Stimulated activated CD8-positive, alpha-beta memory T cell treated with anti-CD3 and anti-CD28 coated beads, Interleukin-4, amount 100 ng/mL, for 24 hours (primary cell): ENCODE measurements at places on chromosomes 11 and 22.

DNA sequence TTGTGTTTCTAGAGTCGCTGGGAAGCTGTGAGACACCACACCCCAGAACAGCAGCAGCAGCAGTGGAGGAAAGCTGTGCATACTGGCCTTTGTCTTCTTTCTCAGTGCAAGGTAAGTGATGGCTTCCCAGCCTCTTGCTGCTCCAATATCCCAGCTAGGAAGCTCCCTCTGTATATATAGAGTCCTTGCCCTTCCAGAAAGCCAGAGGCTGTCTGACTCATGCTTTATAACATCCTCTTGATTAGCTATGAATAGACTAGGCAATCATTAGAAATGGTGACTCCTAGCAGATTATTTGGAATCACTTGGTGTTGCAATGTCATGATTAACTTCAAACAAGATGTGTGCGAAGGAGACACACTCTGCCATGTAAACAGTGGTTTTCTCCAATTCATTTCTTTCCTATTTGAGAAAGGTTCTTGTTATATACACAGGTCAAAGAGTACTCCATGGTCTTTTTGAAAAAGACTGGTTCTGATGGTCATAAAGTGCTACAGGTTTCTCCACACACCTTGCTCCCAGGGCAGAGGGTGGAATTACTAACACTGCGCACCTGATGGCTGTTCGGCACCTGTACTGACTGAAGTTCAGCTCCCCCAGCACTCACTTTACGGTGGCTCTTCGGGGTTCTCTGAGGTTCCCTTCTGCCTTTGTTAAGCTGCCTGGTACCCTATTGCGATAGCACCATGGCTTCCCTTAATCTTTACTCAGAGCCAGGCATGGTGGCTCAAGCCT, at the start of gene MMP1:
Gene MMP1 (minus strand): TSS at position 149 of the 735 bp plus-strand sequence. CDS start 68 bp downstream, at position 81.
- no peak for DNase-seq

- DNase-seq, result no peak
Observed at GRCh38 chr11:45273509-45273908, 12.6 kb downstream of the SYT13 start.

DNA sequence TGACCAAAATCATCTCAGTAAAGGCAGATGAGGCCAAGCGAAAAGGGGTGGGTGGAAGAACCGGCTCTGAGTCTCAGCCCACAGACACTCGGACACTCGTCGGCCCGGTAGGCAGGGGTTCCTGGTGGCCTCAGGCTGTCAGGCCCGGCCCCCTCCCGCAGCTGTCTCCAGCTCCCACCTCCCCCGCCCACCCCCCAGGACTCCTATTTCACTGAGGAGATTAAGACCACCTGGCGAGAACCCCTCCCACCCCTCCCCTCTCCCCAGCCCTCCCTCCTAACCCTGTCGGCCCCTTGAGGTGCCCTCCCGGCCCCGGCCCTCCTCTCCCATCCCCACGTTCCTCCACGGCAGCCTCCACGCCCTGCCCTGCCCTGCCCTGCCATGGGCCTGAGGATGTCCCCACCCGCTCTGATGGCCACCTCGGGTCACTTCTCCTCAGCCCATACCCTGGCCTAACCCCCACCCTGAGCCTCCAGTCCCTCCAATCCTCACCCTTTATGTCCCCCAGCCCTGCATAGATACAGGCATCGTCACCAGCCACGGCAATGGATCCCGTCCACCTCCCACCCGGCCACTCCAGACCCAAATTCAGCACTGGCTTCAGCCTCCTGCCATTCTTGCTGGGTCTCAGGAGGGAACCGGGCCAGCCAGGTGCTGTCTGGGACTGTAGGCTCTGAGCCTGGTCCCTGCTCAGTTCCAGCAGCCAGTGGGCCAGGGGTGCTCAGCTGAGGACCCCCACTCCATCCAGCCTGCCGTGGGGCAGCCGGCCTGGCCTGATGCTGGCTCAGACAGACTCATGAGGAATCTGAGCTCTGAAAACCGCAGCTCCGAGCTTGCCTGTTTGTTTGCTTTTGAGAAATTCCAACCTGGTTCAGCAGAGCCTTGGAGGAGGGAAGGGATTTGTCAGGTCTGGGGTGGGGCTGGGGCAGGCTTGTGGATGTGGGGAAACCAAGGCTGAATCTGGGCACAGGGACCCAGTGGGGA, 9.8 kb upstream of the TBX1 start:
- no peak for DNase-seq

DNA sequence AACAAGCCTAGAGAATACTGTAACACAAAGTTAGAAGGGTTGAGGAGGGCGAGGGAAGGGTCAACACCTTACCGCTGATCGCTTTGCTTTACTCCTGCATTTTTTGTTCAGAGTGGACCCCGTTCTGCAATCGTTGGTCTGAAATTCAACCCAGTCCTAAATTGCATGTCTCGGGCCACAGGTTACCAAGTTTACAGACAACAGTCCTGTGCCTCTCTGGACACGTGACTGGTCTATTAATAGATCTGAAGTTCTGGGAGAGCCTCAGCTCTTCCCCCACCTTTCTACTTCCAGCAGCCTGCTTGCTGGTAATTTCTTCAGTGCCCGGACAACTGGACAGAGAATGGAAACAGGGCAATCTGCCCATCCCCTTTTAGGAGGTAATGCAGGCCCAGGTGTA, 74.2 kb downstream of the STIM1 start:
- no peak for DNase-seq

- no peak for DNase-seq
Observed at GRCh38 chr11:129861702-129862522, 33.5 kb downstream of the NFRKB start.

DNA sequence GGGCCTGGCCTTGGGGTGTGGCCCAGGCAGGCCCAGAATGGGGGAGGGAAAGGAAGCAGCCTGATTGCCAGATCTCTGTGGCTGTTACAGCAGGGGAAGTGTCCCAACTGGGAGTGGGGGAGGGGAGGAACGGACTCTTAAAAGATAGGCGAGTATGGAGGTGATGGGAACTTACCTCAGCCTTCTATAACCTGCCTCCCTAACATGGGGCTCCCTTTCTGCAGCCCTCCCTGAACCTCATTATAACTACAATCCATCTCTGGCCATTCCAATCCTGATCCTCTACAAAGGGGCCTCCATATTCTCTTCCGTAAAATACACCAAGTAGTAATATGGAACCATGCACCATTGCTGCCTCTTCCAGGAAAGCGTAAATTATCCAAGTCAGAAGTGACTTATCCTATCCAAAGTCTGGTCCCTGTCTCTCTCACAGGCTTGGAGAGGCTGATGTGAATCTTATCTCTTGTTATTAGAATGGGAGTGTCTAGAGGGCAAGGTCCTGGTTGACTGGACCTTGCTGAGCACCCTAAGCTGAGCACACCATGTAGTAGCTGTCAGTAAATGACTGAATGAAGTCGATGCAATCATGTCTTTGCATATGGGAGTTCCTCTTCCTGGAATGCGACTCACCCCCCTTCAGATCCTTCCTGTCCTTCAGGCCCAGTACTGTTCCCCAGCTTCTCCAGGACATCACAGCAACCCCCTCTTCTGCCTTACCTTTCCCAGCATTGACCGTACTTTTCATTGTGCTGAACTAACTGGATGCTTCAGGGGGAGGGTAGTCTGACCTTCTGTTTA, 5.9 kb downstream of the RHOG start:
- no peak for DNase-seq
